Small intestine (tissue), 16 donors: ENCODE measurements at places on chromosomes 11 and 22. TPM values are rescaled to one million over a fixed set of nuclear protein-coding genes. Genes with fewer than 3 reads are reported as not detected.

DNA sequence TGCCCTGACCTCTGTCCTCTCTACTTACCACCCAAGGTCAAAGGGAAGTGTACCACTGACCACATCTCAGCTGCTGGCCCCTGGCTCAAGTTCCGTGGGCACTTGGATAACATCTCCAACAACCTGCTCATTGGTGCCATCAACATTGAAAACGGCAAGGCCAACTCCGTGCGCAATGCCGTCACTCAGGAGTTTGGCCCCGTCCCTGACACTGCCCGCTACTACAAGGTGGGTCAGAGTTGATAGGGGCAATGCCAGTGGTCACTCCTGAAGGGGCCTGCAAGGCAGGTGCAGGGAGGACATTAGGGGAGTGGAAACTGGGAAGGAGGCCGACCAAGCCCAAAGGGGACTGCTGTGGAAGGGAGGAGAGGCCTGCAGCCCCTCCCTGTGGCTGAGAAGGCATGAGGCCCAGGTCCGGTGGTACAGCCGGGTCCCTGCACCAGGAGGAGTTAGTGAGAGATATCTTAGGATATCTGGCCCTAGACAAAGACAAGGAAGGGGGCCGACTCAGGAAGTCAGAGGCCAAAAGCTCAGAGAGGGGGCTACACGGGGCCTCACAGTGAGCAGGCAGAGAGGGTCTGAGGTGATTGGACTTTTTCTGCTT is 17.9 kb downstream of the POLR3H start:
- no peak for DNase-seq

DNA sequence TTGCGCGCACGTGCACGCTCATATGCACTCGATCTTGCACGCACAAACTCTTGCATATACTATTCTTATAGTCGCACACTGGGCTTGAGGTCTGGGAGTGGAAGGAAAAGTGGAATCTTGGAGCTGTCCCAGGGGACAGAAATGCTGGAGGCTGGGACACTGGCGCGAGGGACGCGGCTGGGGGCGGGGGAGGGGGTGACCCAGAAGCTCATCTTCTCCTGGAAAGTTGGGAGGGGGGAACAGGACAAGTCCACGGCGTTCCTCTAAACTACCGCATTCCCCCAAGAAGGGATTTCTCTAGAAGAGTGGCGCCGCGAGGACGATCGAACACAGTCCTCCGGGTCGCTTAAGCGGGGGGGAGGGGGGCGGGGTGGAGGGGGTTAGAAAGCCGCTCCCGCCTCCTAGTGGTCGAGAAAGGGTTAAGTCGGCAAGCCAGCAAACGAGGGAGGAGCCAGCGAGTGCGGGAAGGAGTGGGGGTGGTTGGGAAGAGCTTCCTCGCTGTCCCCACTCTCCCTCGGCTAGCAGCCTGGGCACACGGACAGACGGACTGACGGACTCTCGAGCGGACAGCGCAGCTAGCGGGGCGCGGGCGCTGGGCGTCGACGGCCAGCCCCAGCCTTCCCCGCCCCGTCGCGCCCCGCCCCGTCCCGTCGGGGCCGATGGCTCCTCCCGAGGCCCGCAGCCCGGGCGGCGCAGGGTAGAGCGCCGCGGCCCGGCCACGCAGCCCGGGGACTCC is at the start of gene RTN4RL2:
Gene RTN4RL2 (plus strand): TSS at position 507 of the 736 bp plus-strand sequence. CDS start 338 bp downstream, outside the sequence.
- DNase-seq: no peak

DNA sequence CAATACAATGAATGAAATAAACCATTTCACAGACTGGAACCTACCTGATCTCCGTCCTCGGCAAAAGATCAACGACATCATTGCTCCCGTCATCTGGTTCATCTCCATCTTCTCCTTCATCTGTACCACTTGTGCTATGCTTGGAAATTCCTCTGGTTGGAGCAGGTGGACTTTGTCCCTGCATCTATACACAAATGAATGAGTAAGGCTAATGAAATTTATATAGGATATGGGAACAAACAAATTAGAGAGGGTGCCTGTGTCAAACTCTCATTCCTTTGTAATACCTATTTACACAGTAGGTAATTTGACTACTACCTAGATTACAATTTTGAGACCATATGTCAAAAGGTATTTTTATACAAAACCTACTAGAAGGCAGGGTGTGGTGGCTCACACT is 59.4 kb downstream of the F2 start:
- peak; percentile 3 for DNase-seq

Gene UCP3
- 0.89 TPM for polyA plus RNA-seq

- DNase-seq: no peak
These were observed 526.3 kb upstream of the RAG2 start for GRCh38 chr11:37124384-37124783.

- no peak for DNase-seq
These were observed 7.9 kb upstream of the CAPN5 start for GRCh38 chr11:77058900-77059299.
